GM23248 (cell line): ENCODE measurements at places on chromosomes 2 and 18.

DNA sequence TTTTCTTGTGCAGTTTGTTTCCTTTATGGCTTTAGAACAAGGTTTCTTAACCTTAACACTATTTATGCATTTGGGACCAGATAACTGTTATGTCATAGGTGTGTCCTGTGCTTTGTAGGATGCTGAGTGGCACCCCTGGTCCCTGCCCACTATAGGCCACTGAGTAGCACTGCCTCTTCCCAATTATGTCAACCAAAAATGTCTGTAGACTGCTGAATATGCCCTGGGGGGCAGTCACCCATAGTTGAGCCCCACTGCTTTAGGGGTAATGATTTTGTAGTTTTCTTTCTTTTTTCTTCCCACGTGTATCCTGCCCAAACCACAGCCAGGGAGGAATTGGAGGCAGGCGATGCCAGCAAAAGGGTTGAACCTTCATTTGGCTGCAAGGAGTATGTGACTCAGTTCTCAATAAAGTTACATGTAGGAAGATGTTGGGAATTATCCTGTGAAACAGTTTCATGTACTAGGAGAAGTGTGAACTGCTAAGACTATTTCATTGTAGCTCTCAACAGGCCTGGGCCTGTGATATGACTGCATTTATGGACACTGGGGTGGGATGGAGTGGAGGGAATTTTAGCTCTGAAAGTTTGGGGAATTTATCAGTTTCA, 65.7 kb downstream of the FMNL2 start:
- peak; percentile 66 for DNase-seq

DNA sequence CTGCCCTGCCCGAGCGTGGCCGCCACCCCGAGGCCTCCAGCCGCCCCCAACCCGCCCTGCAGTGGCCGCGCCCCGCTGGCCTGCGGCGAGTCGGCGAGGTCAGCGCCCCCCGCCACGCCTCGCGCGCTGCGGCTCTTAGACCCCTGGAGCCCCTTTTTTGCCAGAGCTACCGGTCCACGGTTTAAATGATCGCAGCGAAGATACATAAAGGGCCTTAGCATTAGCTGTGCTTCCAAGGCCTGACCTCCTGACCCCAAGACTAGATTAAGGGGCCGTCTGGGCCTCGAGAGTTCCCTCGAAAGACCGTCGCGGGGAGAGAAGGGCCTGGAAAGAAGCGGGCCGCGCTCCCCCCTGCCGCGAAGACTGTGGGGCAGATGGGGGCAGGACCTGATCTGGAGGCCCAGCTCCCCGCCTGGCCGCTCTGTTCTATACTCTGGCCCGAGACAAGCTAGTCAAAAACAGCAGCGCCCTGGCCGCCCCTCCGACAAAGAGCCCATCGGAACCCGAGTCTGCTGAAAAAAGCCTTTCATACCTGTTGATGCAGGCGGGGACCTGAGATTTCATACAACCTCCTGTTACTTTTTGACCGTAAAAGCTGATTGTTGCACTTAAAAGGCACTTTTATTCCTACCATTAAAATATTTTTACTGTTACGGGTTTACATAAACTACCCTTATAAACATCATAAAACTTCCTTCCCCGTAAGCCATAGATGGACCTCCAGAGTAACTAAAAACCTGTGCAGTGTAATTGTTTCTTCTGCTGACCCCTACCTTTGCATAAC, 68.7 kb upstream of the PSMD14 start:
- no peak for DNase-seq

DNA sequence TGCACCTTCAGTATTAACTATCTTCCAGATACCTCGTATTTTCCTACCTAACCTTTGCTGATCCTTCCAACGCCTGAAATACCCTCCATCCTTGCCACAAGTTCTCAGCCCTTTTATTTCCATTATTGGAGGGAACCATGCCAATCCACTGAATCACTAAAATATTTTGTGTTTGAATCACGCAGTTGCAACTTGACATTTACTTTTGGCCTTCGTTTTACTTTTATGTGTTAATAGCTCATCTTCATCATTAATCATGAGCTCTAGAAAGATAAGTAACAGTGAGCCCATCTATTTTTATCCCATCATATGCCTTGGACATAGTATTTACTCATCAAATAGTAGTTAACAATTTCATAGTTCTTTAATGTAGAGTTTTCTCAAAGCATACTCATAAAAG, 463.2 kb downstream of the THSD7B start:
- DNase-seq: peak; percentile 57

DNA sequence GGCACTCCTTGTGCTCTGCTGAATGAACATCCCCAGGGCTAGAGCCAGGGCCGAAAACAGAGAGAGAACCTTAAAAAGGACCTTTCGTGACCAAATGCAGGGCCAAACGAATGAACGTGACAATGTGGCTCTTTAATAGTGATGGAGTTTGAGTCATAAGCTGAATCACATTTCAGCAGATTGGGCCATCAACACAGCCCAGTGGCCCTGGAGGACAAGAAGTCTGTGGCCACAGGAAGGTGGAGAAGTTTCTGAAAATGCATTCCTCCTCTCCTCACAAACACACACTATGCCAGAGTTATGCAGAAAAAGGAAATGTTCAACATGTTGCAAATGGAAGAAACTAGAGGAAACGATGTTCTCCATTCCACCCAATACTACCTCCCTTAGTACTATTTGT, 415.8 kb downstream of the HRH4 start:
- peak; percentile 70 for DNase-seq

GRCh38 chr2:26344581-26345282, 1.2 kb upstream of the SELENOI start:
- DNase-seq: peak; percentile 51

- no peak for DNase-seq
These were observed 888.5 kb upstream of the FSHR start for GRCh38 chr2:50042771-50043170.

DNA sequence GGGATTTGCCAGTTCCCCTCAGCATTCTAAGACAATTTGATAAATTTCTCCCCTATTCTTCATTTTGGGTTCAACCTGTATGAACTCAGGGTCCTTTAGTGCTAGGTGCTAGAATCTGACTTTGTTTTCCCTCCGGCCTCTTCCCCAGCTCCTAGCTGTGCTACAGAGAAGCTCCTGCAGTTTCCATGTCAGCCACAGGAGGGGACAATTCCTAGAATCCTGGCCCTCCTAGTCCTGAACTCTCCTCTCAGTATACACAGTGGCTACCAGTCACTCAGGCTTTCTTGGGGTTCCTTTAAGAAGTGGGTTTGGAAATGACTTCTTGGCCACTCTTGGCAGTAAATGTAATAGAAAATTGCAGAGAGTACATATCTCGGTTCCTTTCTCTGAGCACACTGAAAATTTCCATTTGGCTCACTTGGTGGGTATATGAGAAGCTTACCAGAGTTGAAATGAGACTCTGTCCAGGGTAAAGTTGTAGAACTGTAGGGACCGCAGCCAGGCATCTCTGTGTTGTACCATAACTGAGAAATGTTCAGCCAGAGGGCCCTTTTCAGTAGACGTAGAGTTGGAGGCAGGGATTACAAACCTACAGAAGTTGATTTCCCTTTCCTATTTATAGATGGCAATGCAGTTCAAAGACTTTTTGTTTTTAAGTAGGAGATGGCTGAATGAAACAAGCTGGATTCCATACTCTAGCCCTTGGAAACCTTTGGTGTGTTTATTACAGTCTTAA, 5.0 kb upstream of the CHST10 start:
- peak; percentile 59 for DNase-seq

- DNase-seq: no peak
These were observed 90.9 kb upstream of the CERS6 start for GRCh38 chr2:168365094-168365621.

- DNase-seq: no peak
These were observed 15.1 kb upstream of the MEP1B start for GRCh38 chr18:32174719-32175118.

GRCh38 chr2:68500649-68501048, 33.3 kb downstream of the APLF start:
- no peak for DNase-seq

DNA sequence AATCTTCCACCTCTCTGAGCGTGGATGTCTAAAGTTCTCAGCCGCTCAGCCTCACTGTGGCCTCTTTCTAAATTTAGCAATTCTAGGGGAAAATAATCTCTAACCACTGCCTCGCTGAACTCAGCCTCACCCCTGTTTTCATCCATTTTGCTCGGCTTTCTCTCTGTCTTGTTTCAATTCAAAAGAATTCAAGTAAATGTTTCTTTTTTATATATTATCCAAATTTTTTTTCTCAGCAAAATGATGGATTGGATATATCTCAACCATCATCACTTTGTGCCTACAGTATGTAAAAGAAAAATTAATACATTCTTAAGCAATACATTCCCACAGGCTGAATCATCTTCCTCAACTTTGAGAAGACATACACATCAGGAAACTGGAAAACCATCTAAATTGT, 24.0 kb upstream of the GALNT5 start:
- DNase-seq: peak; percentile 61

- no peak for DNase-seq
These were observed 301.0 kb upstream of the MGAT5 start for GRCh38 chr2:133952896-133953295.

DNA sequence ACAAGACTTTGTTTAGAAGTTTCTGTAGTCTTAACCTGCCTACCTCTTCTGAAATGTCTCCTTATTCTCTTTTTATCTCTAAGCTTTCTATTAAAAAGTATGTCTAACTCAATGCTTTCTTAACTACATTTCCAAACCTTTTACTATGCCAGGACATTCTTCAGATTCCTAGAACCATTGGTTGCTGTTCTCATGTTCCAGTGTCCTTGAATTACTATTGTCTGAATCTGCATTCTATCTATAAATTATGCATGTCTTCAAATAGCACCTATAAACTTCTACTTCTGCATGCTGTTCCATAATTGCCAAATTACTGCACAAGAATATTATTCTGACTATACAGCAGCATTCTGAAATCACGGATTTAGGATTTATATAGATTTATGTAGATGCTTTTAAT, 166.0 kb upstream of the VWC2L start:
- peak; percentile 50 for DNase-seq

GRCh38 chr2:149427387-149427786, 97.0 kb downstream of the LYPD6 start:
- DNase-seq: no peak

DNA sequence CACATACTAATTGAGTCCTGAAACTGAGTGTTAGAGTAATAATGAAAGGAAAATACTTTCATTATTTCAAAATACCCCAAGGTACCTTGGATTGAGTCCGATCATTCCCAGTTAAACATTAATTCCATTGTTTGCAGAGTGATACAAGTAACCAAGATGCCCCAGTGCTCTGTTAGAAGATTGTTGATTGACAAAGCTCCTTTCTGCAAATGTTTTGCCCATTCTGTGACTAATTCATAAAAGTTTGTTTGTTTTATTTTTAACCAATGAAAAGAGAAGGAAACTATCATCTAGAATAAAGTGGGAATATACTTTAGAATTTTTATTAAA, 124.0 kb downstream of the GULP1 start:
- DNase-seq: no peak

DNA sequence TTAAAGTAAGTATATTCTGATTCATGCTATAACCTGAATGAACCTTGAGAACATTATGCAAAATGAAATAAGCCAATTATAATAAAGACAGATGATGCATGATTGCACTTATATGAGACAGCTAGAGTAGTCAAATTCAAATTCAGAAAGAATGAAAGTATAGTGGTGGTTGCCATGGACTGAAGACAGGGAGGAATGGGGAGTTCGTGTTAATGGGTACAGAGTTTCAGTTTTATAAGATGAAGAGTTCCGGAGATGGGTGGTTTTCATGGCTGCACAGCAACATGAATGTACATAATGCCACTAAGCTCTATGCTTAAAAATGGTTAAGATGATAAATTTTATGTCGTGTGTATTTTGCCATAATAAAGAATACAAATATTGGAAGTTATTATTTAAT, 751.2 kb downstream of the TSN start:
- no peak for DNase-seq

DNA sequence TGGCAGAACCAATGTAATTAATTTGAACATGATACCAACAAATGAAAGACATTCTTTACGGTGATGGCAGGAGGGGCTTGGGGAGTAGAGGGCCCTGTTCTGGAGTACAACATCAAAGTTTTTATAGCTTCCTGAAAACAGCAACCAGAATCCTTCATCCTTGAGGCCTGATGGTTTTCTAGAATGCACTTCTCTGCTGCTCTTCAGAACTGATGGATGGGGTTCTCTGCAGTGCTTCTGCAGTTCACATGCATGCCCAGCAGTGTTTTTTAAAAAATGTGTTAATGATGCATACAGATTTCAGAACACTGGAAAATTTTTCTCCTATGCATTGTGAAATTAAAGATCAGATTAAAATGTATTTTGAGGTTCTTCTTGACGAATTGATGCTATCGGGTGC, 2.5 kb downstream of the LTBP1 start:
- no peak for DNase-seq

DNA sequence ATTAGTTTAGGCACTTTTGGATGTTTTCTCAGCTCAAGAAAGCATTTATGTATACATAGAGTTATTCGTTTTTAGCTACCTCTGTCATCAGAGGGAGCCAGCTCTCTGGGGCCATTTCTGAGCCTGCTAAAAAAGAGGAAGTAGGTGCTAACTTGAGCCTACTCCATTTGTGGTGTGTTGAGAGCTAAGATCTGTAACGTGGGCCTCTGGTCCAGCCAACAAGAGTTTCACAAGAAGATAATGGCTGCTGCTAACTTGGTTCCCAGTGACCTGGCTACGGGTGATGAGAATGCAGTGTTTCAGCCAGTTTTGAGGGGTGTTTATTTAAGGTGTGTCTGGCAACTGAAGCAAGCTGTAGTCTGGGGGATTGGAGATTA, 182.5 kb downstream of the PRKCE start:
- DNase-seq: no peak

- no peak for DNase-seq
These were observed 63.5 kb upstream of the NFE2L2 start for GRCh38 chr2:177328056-177328455.
